SHP77 (cell line): ENCODE measurements at places on chromosomes 13 and 19.

DNA sequence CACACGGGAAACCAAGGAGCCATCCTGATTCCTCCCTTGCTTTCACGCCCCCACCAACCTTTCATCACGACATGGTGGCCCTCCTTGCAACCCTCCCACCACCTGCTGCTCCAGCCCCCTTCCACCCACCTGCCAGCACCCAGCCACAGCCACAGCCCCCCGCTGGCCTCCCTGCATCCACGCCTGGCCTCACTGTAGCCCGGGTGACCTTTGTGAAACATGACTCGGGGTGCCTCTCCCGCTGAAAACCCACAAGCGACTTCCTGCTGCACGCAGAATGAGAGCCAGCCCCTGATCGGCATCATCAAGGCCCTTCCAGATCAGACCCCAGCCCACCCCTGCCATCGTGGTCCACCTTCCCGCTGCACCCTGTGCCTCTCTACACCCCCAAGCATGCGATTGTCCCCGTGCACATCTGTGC lies 14.9 kb downstream of the POP4 start:
- DNase-seq: no peak

GRCh38 chr13:97279913-97280312 lies 57.8 kb downstream of the MBNL2 start:
- DNase-seq: no peak

- DNase-seq: peak; percentile 77
These were observed 523.6 kb downstream of the DCT start for GRCh38 chr13:93955904-93956303.

- no peak for DNase-seq
These were observed 5.4 kb downstream of the COL4A2 start for GRCh38 chr13:110312339-110313031.

- DNase-seq: no peak
These were observed 4.5 kb upstream of the ADGRE2 start for GRCh38 chr19:14782626-14783409.

DNA sequence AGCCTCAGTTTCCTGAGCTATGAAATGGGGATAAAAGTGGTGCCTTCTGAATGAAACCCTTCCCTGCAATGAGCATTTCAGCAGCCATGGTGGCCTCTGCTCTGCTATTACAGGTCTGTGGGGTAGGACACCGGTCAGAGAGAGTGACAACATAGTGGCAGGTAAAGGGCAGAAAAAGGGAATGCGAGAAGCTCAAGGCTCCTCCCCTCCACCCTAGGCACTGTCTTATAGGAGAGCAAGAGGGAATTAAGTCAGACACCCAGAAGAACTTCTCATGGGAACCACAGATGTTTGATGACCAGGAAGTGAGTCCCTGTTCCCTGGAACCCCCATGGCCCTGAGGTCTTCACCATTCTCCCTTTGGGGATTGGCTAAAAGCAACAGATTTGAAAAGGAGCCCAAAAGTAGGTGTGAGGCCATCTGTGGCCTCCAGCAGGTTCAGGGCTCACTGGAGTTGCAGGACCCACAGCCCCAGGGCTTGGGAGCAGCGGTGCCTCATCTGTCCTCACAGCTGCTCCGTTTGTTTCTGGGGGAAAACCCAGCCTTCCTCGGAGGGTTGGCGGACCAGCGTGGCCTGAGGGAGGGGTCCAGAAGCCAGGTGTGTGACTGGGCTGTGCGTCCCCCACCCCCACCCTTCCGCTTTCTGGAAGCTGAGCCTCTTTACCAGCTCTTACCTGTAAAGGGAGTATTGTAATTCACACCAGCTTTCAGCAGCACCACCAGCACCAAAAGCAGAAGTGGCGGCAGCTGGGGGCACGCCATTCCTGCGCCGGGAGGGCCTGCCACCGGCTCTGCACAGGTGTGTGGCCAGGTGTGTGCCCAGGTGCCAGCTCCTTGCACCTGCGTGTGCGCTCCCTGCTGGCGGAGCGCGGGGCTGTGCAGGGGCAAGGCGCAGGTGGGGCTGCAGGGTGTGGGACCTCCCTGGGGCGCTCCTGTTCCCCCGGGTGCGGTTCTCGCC lies 19.4 kb downstream of the IQCN start:
- no peak for DNase-seq

DNA sequence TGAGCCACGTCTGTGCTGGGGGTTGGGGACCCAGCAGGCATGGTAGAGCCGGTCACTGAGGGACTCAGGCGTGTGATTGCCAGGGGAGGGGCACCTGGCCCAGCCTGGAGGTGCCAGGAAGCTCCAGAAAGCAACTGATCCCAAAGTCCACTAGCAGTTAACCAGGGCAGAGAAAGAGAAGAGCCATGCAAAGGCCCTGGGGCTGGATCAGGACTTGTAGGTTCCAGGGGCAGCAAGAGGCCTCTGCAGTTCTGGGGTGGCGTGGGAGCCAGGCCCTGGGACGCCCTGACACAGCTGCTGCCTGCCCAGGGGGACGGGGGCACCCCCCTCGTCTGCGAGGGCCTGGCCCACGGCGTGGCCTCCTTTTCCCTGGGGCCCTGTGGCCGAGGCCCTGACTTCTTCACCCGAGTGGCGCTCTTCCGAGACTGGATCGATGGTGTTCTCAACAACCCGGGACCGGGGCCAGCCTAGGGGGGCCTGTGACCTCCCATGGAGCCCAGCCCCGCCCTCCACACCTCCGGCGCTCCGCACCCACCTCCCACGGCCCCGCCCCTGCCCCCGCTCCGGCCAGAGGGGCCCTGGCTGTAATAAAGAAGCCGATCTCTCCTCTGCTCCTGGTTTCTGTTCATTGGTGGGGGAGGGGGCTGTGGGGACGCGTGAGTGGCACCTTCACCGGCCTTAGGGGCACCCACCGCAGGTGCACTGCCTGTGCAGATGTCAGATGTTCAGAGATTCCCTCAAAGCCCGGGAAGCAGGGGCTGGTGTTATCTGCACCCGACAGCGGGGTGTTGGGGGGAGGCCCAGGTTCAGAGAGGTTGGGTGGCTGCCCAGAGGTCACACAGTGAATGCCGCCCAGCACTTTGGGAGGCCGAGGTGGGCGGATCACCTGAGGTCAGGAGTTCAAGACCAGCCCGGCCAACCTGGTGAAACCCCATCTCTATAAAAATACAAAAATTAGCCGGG lies 4.1 kb downstream of the AZU1 start:
- no peak for DNase-seq

GRCh38 chr13:21817878-21818277 lies 147.0 kb downstream of the FGF9 start:
- DNase-seq: no peak
